IMR-90 (cell line): ENCODE measurements at places on chromosomes 5 and 9. TPM values are rescaled to one million over a fixed set of nuclear protein-coding genes. Genes with fewer than 3 reads are reported as not detected.
A peak's percentile ranks its signal among the peaks of the same experiment; 100 is the strongest.

GRCh38 chr5:135231289-135231688 lies 167.7 kb downstream of the MACROH2A1 start:
- DNase-seq, result no peak

Gene TMED7
- polyA plus RNA-seq, result 86.7 and 107 TPM in 2 replicates

Gene COL23A1
- not detected in 2 replicates for polyA plus RNA-seq

Gene MAT2B
- polyA plus RNA-seq, result 29.9 and 41.7 TPM in 2 replicates

- DNase-seq, result no peak
These were observed 21.6 kb downstream of the NDST1 start for GRCh38 chr5:150529555-150529954.

DNA sequence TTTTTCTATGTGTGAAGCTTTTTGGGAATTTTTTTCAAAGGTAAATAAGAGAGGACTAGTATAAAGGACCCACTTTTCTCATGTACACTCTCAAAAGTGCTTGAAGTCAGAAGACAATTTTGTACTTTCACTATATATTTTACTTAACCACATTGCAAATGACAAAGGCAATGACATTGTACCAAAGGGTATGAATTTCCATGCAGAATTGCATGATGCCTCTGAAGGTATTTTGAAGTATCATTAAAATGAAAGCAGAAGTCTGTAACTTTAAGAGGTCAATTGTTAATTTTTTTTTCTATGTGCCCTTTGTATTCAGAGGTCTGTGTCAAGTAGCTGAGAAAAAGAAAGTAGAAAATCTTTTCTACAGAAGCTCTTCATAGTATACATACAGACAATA lies 84.7 kb downstream of the ST8SIA4 start:
- no peak for DNase-seq

GRCh38 chr9:72949918-72950325 lies 2.9 kb downstream of the ALDH1A1 start:
- DNase-seq, result no peak

DNA sequence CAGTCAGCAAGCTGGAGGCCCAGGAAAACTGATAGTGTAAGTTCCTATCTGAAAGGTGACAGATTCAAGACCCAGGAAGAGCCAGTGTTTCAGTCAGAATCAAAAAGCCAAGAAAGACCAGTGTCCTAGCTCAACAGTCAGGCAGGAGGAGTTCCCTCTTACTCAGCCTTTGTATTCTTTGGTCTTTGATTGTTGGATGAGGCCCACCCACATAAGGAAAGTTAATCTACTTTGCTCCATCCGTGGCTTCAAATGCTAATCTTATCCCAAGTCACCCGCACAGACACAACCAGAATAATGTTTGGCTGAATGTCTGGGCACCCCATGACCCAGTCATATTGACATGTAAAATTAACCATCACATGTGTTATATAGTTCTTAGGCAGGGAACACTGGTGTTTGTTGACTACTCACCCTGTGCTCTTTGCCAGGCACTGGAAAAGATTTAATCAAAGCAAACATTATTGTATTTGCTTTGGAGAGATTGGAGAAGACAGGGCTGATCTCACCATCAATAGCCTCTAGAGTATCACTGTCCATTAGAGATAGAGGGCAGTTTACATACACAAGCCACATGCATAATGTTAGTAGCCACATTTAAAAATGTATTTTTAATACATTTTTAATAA lies 96.3 kb upstream of the KCNN2 start:
- no peak for DNase-seq

Gene BHMT2
- 0.16 and 0.60 TPM in 2 replicates for polyA plus RNA-seq

DNA sequence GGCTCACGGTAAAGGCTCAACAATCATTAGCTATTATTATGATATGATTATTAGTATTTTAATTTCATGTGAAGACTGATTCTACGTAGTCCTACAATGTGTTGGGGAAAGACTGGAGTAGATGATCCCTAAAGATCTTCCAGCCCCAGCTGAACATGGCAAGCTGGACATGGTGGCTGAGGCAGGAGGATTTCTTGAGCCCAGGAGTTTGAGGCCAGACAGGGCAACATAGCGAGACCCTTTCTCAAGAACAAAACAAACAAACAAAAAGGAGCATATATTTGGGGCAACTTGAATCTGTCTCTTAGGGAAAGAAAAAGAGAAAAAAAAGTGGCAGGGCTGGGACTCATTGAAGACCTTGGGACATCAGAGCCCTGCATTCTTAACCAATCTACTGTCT lies 16.2 kb upstream of the FAT2 start:
- no peak for DNase-seq

Gene SELENOP
- 0.16 and 0.55 TPM in 2 replicates for polyA plus RNA-seq

DNA sequence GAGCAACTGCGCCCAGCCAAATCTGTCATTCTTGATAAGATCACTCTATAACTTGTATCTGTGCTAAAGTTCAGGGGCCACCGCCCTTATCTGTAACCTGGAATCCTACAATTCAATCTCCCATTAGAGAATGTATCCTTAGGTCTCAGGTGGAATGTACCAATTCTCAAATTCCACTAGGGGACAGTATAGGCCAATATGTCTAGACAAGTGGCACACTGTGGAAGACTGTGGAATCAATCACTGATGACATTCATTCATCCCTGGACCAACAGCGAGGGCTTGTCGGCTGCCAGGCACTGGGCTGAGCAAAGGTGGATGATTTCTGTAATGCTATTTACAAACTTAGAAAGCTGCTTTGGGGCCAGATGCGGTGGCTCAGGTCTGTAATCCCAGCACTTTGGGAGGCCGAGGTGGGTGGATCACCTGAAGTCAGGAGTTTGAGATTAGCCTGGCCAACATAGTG lies 28.7 kb upstream of the MEGF9 start:
- DNase-seq, result peak; percentile 35

- peak; percentile 11 for DNase-seq
These were observed 997.1 kb upstream of the ARRDC3 start for GRCh38 chr5:92380069-92380770.

Gene NR4A3
- polyA plus RNA-seq, result 0.27 and 0.37 TPM in 2 replicates

DNA sequence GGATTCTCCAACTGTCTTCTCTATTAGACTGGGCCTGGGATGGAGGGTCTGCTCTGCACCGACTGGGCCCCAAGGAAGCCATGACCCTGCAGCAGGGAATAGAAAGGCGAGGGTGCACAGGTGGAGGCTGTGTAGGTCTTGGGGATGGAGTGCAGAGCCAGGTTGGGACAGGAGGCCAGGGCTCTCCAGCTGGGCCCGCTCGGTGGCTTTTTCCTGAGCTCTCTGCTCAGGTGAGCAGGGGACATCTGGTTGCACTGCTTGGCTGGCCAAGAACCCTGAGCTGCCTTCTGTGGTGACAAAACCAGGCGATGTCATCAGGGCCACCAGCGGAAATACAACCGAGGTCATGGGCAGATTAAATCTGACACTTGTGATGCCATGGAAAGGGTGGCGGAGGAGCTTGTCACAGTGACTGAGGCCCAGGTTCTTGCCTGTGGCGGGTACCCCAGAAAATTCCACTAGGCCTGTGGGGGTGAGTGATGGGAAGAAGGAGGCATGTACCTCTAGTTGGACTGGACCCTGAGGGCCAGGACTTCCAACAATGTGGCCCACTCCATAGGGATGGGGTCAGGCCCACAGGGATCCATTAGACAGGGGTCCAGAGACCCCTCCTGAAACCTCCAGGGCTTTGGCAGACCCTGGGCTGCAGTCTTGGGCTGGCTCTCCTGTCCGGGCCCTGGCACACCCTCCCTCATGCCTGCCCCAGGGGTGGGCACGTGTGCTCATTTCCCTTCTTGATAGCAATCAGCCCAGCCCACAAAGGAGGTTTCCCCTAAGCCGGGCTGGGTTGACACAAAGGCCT lies 4.4 kb upstream of the IL3 start:
- no peak for DNase-seq

GRCh38 chr5:136998854-136999357 lies 500.2 kb downstream of the SPOCK1 start:
- no peak for DNase-seq

DNA sequence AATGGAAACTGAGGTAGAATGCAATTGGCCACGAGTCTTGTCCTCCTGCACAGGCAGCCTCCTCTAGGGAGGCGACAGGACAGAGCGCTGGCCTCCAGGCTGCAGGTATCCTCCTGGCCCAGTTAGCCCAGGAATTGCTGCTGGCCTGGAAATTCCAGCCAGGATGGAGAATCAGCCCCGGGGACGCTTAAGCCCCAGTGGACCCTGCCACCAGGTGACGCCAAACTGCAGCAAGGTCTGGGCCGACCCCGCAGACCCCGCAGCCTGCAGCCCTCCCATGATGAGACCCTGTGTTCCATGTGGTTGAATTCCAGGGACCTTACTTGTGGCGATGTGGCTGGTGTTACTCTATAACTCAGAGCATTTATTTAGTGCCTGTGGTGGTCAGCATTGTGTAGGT lies 7.3 kb downstream of the CACFD1 start:
- no peak for DNase-seq

DNA sequence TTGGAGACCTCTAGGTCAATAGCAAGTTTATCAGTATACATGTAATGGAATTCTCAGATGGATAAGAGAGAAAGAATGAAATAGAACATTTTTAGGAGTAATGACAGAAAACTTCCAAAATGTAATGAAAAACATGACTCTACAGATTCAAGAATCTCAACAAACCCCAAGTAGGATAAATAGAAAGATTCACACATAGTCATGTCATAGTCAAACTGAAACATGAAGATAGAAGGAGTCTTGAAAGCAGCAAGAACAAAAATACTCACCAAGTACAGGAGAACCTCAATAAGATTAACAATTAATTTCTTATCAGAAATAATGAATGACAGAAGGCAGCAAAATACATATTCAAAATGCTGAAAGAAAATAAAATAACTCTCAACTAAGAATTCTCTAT lies 164.5 kb downstream of the SPATA31D1 start:
- no peak for DNase-seq

- DNase-seq, result no peak
These were observed 20.9 kb downstream of the ANXA2R start for GRCh38 chr5:43019291-43019613.

DNA sequence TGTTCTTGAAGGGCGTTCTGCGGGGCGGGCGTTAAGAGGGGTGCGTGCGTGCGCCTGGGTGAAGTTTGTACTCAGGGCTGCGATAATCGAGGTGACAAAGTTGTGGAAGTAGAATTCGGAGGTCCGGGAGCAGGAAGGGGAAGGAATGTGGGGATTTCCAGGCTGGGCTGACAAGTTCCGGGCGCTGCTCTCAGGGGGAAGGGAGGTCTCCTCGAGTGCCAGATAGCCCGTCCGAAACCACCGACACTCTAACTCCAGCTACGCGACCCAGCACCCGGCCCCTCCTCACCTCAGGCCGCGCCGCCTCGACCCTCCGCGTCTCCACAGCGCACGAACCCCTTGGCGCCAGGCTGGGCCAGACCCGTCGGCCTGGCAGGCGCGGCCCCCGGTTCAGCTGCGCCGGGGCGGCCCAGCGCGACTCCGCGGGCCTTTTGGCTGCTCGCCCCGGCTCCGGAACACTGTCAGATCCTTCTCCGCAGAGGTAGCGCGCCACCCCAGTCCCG lies at the start of gene IL6ST:
IL6ST (minus strand) TSS at position 469 of the 503 bp plus-strand sequence. CDS start 18,685 bp downstream, outside the sequence.
- peak; percentile 93 for DNase-seq

- peak; percentile 86 for DNase-seq
These were observed 119.6 kb upstream of the TAF11L2 start for GRCh38 chr5:17378346-17378997.

GRCh38 chr5:90941002-90941720 lies 382.6 kb downstream of the ADGRV1 start:
- no peak for DNase-seq

Gene CDC20B
- not detected in 2 replicates for polyA plus RNA-seq

- peak; percentile 91 for DNase-seq
These were observed 168.1 kb downstream of the NR3C1 start for GRCh38 chr5:143235423-143235822.

Gene CNTNAP3B
- 1.3 and 2.1 TPM in 2 replicates for polyA plus RNA-seq

Gene S100Z
- not detected in 2 replicates for polyA plus RNA-seq

GRCh38 chr9:114574438-114574837 lies 13.1 kb upstream of the ATP6V1G1 start:
- DNase-seq, result peak; percentile 11

Gene PCDHGA5
- polyA plus RNA-seq, result 1.3 and 1.4 TPM in 2 replicates

DNA sequence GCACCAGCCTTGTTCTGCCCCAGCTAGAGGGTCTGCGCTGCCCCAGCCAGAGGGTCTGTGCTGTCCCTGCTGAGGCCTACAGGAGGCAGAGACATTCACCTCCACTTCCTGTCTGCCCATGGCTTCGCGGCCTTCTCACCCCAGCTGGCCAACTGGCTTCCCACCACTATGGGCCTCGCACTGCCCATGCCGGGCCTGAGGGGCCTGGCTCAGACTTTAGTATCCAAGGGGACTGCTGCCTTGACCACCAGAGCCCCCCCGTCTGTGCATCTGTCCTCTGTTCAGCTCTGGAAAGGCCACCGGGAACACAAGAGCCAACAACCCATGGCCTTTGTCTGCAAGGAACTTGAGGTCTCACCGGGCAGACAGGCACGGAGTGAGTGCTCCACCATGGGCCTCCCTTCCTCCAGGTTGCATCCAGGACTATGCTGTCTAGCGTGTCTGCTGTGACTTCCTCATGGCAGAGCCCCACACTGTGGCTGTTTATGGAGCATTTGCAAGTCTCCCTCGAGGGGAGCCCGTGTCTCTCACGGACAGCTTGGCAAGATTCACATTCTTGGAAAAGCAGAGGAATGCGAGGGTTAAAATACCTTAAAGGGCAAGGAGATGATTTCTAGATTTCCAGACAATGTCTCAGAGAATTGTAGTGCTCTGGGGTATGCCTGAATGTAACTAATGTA lies 1.7 kb downstream of the DCANP1 start:
- DNase-seq, result no peak

Gene FYB1
- polyA plus RNA-seq, result not detected in 2 replicates

Gene SLC36A3
- not detected in 2 replicates for polyA plus RNA-seq

GRCh38 chr5:54644226-54644625 lies 126.7 kb downstream of the SNX18 start:
- peak; percentile 94 for DNase-seq

DNA sequence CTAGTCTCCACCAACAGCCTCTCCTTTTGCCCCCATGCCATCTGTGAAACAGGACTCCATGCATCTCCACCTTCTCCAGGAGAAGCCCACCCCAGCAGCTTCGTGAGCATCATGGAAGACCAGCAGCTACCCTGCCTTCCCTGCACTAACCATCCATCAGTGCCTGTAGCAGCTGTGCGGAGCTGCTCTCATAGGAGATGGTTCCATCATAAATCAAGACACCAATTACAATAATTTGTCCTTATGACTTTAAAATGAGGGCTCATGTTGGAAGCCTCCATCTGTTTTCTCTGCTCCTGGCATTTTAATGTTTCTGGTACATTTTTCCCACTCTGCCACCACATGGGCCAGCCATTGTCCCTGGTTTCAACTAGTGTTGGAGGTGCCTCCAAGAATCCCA lies 69.9 kb downstream of the FGF1 start:
- no peak for DNase-seq

- no peak for DNase-seq
These were observed 65.2 kb upstream of the FYB1 start for GRCh38 chr5:39284552-39284951.

- DNase-seq, result peak; percentile 6
These were observed 91.8 kb upstream of the CACNA1B start for GRCh38 chr9:137785704-137786161.

- peak; percentile 62 for DNase-seq
These were observed 63.4 kb downstream of the ALDH7A1 start for GRCh38 chr5:126531543-126532120.

GRCh38 chr9:6230037-6230780 lies 14.6 kb downstream of the IL33 start:
- peak; percentile 28 for DNase-seq

- DNase-seq, result no peak
These were observed 1930.5 kb downstream of the EFNA5 start for GRCh38 chr5:105740242-105740641.
